ENCODE measurements at places on chromosomes 11 and 22.

- no peak for DNase-seq
Measured at GRCh38 chr11:83285151-83285770, 906 bp downstream of the CCDC90B start.

GRCh38 chr11:62665075-62665598, at the start of the genes C11orf98 and CSKMT:
Gene C11orf98 (minus strand): TSS chr11:62665210. CDS start chr11:62665169, 41 bp downstream.
Gene CSKMT (plus strand): TSS chr11:62665312. CDS start chr11:62665880, 568 bp downstream.
- DNase-seq: peak; percentile 90

- DNase-seq: no peak
Measured at GRCh38 chr22:38716271-38716670, 10.5 kb downstream of the GTPBP1 start.

GRCh38 chr11:81007046-81007445, 1566.2 kb upstream of the TENM4 start:
- DNase-seq: no peak

DNA sequence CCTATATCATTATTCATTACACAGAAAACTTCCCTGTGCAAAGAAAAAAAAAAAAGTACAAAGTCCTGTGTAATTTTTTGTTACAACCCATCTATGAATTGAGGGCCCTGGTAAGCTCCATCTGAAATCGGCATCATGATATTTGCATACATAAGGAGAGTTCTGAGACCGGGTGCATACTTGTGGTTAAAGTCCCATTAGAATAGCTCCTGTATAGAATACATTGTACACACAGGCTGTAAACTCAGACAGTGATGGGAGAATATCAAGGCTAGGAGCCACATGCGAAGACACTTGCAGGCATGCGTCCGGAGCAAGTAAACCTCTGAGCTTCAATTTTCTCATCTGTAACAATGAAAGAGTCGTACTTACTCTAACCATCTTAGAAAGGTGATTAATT, 353.2 kb downstream of the ETS1 start:
- DNase-seq: no peak

- DNase-seq: no peak
Measured at GRCh38 chr22:46639843-46640242, 19.7 kb downstream of the GRAMD4 start.

GRCh38 chr11:57457643-57458023, 2.7 kb upstream of the RTN4RL2 start:
- no peak for DNase-seq

DNA sequence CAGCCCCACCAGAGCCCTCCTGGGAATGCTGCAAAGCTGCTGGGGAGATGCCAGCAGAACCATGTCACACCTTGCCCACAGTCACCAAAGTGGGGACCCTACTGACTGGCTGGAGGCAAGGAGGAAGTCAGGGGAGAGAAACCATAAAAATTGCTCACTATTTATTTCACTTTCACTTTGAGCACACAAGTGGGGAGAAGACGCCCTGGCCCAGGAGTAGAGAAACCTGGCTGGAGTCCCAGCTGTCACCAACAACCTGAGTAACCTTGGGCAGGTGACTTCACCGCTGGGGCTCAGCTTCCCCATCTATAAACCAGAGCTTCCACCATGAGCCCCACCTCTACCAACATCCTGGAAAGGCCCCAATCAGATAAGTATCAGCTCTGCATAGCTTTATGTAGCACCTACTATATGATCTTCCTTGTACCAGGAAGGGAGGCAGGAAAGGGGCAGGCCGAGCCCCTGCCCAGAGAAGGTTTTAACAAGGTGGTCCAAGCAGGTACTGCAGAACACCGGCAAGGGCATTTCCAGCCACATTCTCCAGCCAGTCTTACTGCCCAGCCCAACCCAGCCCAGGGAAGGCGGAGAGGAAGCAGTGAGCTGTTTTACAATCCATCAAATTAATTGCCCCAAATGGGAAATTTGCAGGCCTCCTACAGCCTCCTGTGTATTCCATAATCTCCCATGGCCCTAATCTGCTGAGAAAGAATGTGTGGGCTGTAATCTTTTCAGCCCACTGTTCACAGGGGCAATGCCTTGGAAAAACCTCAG, 27.6 kb downstream of the PLEKHA7 start:
- DNase-seq: no peak

DNA sequence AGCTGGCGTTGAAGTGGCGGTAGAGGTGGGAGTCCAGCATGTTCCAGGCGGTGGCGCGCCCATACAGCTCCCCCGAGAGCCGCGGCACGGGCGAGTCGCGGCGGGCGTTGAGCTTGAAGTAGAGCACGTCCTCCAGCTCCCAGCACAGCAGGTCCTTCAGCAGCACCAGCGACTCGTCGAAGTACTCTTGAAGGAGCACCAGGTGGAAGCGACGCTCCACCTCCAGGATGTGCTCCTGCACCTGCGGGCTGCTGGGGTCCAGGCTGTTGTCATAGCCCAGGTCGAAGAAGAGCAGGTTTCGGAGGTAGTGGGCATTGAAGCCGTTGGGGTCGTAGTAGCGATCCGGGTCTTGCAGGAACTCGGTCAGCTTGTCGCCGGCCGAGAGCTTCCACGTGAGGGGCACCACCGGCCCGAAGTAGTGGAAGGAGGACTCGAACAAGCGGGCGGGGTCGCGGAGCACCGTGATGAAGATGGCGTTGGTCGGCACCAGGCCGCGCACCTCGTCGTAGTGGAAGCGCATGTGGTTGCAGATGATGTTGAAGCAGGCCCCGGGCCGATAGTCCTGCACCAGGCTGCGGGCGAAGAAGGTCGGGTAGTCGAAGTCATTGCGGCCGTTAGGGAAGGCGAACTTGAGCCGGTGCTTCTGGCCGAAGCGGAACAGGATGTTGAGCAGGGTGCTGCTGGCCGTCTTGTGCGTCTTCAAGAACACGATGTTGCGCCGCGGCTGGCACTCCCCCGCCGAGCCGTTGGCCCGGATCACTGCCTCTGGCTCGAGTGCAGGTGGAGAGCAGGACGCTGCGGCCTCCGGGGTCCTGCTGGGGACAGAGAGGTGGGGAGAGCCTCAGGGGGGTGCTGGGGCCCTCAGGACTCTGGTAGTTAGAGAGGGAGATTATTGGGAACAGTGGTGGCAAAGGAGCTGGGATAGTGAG, 9.0 kb upstream of the SEC14L6 start:
- no peak for DNase-seq

DNA sequence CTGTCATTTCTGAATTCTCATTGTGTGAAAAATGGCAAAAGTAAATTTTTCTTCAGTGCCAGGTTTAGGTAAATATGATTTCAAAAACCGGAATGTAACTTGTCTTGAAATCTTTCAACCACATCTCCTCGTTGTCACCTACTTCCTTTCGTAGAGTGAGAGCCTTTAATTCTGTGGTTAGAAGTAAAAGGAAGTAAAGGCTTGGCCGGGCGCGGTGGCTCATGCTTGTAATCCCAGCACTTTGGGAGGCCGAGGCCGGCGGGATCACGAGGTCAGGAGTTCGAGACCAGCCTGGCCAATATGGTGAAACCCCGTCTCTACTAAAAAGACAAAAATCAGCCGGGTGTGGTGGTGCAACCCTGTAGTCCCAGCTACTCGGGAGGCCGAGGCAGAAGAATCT, 29.8 kb downstream of the SGSM3 start:
- DNase-seq: no peak

GRCh38 chr11:84211896-84212295, 925.7 kb upstream of the CCDC90B start:
- DNase-seq: no peak

DNA sequence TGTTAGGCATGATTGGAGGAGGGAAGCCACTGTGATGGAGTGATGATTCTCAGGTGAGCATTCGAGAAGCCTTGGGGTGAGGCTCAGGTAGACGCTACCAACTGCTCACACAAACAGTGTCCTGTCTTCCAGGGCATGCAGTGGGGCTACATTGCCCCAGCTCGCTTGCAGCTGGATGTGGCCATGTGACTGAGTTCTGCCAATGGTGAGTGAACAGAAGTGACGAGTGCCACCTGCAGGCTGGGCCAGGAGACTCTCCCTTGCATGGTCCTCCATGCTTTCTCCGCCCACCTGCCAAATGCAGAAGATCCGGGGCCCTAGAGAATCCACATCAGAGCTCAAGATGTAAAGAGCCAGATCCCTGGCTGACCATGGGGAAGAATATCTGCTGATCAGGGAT, 195.9 kb downstream of the BCR start:
- no peak for DNase-seq

- DNase-seq: peak; percentile 55
Measured at GRCh38 chr11:123580557-123581275, 73.7 kb downstream of the SCN3B start.

GRCh38 chr11:10267821-10268220, 26.2 kb downstream of the SBF2 start:
- DNase-seq: no peak

DNA sequence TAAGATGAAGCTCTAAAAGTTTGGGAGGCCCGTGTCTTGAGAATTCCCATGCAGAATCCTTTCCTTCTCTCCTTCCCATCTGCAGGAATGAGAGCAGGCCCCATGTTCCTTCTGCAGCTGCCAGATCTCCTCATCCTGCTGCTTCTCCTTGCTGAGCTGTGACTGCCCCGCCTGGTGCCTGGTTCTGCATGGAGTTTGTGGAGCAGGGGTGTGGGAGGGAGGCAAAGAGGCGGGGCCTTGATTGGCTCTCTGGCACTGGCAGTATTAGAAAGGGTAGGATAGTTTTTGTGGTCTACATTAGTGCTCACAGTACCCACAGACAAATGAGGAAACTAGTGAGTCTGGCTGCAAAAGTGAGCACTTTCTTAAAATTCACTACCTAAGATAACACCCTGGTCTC, 91.1 kb upstream of the CLPB start:
- DNase-seq: no peak

GRCh38 chr11:1129611-1130160, 28.1 kb upstream of the MUC5AC start:
- no peak for DNase-seq

GRCh38 chr11:134853992-134854991, 442.2 kb upstream of the B3GAT1 start:
- no peak for DNase-seq

DNA sequence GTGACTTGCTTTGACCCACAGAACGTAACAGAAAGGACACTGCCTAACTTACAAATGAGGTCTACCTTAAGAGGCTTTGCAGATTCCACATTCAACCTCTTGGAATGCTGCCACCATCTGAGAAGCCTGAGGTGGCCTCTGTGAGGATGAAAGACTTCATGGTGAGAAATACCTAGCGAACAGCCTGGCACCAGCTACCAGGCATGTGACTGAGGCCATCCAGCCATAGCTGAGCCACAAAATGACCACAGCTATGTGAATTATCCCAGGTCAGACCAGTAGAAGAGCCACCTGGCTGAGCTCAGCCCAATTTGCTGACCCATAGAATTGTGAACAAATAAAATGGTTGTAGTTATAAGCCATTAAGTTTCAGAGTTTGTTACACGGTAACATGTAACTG, 37.5 kb downstream of the PPARA start:
- no peak for DNase-seq

- no peak for DNase-seq
Measured at GRCh38 chr11:11789735-11790369, 51.9 kb upstream of the USP47 start.

GRCh38 chr11:12478743-12479142, 101.4 kb downstream of the PARVA start:
- no peak for DNase-seq

- DNase-seq: no peak
Measured at GRCh38 chr11:88447281-88447680, 109.7 kb upstream of the CTSC start.

DNA sequence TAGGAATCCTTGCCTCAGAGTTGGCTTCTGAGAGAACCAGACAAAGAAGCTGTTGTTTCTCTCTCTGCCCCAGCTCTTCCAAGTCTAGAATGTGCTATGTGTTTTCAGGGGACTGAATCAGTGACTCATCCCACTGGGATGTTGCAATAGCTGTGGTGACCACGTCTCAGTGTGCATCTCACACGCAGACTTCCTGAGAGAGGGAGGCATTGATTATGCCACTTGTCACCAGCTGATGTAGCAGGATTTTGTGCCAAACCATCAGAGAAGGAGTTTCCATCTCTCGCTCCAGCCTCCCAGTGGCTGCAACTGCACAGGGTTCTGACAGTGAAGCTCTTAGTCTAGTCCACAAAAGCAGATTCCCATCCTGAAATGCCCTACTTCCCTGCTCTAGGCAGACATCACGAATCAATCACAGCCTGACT, 455.8 kb downstream of the MIAT start:
- no peak for DNase-seq

GRCh38 chr11:94271885-94272372, 32.5 kb upstream of the IZUMO1R start:
- DNase-seq: no peak

- no peak for DNase-seq
Measured at GRCh38 chr11:86279747-86280146, 22.3 kb upstream of the HIKESHI start.

DNA sequence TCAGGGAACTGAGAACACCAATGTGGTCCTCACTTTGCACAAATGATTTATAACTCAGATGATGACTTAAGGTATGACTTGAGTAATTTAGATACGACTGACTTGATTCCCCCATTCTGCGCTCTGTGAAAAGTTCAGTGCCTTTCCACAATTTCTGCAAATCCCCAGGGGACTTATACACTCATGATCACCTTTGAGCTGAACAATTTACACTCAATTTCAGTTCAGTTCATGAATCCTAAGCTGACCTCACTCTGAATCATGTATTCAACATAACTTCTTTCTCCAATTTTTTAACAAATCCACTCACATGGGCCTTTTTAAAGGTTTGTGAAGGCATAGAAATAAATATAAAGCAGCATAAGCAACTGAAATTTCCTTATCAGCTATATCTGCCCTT, 274.2 kb downstream of the FAM76B start:
- DNase-seq: no peak
